ENCODE measurements at places on chromosomes 13 and 19. TPM values are rescaled to one million over a fixed set of nuclear protein-coding genes. Genes with fewer than 3 reads are reported as not detected.

DNA sequence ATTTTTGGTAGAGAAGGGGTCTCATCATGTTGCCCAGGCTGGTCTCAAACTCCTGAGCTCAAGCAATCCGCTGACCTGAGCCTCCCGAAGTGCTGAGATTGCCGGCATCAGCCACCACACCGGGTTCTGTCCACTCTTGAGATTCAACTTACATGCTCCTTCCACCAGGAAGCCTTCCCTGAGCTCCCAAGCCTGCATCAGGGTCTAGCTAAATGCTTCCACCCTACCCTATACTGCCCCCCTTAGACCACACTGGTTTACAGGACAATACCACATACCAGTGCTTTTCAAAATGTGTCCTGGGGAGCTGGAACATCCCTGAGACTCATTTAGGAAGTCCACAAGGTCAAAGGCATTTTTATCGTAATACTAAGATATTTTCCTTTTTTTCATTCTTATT is 15.1 kb upstream of the CACNG8 start:
- DNase-seq, result no peak

SLITRK5 gene
- total RNA-seq, result 29.3 TPM

DNA sequence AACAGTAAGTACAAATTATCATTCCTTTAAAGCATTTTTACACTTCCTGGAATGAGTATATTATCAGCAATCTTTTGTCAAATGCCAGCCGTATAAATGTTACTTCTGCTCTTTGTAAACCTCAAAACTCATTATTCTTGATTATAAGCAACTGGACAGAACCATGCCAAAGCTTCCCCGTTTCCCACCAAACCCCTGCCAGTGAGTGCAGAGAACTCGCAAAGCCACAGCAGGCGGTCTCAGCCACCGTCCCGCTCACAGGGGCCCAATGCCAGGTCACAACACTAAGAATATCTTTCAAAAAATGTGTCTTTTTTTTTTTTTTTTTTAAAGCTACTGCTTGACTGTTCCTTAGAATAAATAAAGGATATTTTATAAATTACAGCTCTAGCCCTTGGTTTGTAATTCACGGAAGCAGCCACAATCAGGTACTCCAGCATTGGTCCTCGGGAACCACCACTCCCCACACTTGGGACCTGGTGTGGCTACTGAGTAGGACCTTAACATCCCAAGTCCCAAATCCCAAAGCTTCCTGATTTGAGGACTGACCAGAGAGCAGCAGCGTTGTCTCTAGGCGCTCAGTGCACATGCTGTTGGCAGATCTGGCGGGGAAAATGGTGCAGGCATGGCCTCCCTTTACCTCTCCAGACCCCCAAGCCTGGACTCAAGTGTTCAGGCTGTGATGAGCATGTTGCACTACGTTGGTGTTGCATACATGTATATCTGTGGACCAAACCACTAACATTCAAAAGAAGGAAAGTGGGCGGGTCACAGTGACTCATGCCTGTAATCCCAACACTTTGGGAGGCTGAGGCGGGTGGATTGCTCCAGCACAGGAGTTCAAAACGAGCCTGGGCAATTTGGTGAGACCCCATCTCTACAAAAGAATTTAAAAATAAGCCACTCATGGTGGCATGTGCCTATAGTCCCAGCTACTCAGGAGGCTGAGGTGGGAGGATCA is 19.0 kb downstream of the KCTD15 start:
- peak; percentile 28 for DNase-seq

DNA sequence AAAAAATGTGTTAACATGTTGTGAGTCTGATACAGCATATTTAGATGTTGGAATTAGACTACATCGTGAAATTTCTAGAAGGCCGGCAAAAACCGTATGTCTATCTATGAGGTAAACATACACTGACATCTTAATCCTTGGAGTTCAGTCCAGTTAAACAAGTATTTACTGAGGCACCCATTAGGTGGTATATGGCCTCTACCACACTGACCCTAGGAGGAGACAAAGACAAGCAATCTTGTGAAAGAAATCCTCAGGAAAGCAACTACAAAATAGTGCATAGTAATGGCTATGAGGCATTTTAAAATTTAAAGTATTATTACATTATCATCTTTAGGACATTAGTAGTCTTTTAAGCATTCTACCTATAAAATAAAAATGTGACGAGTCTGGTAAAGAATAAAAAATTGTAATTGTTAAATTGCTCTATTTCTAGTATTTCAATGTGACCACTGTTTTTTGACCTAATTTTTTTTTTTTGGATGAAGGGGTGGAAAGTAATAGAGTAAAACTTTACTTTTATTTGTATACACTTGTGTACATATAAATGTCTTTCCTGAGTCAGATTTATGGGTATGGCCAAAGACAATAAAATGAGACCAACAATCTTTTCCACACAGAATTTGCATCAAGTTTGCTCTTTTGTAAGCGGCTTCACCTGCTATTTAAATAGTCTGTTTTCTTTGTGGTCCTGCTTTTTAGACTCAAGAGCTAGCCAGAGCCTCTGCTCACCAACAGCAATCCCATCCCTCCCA is 50.5 kb downstream of the KATNAL1 start:
- DNase-seq, result no peak

DNA sequence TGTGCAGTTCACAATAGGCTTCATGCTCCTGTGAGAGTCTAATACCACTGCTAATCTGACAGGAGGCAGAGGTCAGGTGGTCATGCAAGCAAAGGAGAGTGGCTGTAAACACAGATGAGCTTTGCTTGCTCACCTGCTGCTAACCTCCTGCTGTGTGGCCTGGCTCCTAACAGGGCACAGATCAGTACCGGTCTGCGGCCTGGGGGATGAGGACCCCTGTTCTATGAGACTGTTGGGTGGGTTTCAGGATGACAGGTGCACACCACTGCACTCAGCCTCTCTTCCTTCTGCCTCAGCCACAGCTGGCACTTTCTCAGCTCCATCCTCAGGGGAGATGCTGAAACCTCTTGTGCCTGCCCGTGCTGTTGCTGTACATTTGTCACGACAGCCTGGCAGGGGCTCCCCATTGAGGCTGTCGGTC is 9.7 kb downstream of the CLEC4G start:
- DNase-seq, result no peak

CYP2F1 gene
- total RNA-seq, result not detected

GRCh38 chr19:41441321-41441945 is 1.5 kb upstream of the ERICH4 start:
- DNase-seq, result no peak

- DNase-seq, result no peak
These were observed 14.6 kb downstream of the GTPBP3 start for GRCh38 chr19:17351815-17352435.

- DNase-seq, result no peak
These were observed 91.5 kb downstream of the TSC22D1 start for GRCh38 chr13:44484562-44485138.

DNA sequence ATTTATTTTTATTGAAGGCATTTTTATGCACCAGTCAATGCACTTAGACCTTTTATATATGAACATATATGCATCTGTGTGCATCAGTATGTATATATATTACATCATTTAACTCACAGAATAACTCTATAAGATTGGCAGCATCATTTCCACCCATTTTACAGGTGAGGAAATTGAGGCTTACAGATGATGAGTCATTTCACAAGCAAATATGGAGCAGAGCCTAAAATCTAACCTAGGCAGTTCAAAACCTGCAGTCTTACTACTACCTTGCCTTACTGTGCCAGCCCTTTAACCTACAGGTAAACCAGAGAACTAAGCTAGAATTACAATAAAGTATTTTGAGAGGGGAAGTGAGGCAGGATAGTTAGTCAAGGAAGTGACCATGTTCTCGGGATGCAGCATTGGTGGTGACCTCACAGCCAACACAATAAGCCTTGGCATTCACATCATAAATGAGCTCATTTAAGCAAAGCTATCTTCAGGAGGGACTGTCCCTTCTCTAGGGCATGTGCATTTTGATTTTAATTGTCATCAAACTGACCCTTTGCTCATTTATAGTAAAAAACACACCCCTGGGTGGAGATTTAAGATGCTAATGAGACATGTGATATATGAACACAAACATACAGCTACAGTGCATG is 274.3 kb downstream of the DCLK1 start:
- DNase-seq, result no peak

DNA sequence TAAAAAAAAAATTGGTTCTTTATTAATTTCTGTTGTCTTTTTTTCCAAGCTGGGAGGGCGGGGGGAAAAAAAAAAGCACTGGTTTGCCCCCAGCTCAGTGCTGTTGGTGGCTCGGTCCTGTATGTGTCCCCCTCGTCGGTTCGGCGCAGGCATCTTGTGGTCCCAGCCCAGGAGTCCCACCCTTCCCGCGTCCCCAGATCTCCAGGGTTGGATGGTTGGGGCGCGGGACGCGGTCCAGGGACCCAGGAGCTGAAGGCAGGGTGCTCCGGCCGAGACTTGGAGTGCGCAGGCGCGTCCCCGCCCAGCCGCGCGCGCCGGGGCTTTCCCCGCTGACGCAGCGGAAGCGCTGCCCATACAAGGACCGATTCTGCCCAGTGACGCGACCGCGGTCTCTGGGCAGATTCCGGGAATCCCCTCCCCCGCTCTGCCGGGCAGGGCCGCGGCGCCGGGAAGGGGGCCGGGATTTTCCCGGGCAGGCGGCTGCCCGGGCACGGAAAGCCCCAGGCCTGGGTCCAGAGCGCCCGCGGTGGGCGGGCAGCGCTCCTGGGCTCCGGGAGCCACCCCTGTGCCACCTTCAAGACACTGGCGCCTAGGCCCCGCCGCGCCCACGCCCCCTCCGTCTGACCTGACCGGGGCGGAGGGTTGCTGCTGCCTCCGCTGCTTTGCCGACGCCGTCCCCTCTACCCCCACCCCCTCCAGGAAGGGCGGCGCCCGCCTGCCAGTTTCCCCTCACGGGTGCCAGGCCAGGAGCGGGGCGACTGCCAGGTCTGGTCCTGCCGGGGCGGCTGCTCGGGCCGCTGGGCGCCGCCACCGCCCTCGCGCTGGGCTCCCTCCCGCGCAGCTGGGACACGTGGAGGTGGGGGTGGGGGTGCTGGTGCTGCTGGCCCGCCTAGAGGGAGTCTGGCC is 2.3 kb downstream of the JUNB start:
- peak; percentile 100 for DNase-seq

DNA sequence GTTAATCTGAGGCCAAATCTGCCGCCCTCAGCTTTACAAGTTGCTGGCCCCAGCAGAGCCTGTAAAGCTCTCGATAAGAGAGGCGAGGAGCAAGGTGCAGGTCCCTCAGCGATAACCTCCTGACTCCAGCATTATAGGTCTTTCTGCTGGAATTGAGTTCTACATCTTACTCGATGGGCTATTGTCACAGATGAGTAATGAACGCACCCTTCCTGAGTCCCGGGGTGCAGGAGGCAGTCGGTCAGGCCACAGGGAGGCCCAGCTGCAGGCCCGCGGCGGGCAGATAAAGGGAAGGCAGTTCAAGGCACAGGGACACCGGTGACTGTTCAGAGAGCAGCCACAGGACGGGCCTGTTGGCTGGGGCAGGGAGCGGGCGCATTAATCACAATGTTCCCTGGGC is 157.6 kb upstream of the OBI1 start:
- DNase-seq, result no peak

DNA sequence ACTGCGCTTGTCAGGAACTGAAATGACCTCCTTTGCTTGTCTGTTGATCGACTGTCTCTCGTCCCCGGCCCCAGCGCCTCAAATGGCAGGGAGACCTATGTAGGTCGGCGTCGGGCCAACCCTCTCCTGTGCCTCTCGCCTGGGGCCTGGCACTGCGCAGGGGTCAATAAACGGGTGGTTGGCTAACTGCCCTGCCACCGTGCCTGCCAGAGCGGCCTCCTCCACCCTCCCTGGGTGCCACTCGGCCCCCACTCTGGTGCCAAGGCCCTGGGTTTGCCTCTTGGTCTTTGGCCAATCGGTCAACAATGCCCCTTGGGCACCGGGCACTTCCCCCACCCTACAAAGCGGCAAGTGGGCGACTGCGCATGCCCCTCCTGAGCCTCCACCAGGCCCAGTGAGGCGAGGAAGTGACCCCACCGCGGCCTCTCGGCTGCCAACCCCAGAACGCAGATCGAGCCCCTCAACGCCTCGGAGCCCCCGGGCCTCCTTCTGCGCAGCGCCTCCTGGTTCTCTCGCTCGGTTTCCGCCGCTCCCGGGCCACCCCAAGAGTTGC is 1.1 kb downstream of the KEAP1 start:
- DNase-seq, result peak; percentile 79

- no peak for DNase-seq
These were observed 183.5 kb upstream of the UBL3 start for GRCh38 chr13:30033681-30034457.

GRCh38 chr19:33722456-33723239 is 74.0 kb upstream of the KCTD15 start:
- DNase-seq, result no peak

DNA sequence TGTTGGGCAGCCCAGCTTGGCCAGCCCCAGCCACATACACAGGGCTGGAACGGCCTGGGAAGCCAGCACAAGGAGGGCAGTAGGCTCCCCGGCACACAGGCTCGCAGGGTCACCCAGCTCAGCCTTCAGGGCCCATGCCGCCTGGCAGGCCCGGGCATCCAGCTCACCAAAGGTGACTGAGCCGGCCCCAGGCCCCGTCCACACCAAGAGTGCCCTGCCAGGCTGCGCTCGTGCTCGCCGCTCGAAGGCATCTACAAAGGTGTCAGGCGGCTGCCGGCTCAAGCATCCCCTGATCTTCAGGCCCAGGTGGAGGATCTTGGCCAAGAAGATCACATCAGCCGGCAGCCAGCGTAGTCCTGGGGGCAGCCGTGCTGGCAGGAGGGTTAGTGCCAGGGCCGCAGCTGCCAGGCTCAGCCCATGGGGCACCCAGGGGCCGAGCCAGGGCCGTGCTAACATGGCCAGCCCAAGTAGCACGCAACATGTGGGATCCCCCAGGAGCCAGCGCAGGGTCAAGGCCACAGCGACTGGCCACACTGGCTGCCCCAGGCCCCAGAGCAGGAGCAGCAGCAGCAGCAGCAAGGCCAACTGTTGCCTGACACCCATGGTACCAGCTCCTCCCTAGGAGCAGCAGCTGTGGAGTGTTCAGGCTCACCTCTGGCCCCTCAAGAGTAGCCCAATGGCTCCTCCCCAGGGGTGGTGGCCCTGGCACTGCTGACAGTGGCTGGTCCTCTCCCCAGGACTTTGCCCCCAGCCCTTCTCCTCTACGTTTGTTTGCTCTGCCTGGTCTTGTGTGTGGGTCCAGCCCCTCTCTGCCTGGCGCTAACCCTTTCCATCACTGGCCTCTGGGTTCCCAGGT is at the start of gene SLC27A5:
Gene SLC27A5, minus strand, starts transcription at position 640 of the 856 bp plus-strand sequence. Its CDS starts 37 bp downstream, at position 603.
- no peak for DNase-seq

DNA sequence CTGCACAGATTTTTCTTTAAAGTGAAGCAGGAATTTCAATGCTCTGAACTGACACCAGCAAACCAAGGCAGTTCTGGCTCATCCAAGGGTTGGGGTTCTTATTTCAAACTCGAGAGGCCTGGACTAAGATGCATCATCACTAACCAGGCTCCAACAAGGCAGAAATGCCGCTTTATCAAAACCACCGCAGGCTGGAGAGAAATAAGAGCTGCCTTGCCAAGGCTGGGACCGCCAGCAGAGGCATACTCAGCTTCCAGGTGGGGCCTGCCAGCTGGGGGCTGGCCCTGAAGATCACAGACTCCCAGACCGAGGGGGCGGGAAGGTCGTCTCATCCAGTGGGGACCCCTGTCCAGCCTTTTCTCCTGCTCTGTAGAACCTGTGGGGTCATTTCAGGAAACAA is 37.4 kb upstream of the GAS6 start:
- DNase-seq, result no peak

GRCh38 chr19:11125994-11126685 is 29.4 kb downstream of the SPC24 start:
- peak; percentile 56 for DNase-seq

BAX gene
- 9.4 TPM for total RNA-seq

LRRC8E gene
- not detected for total RNA-seq
